Dorsolateral prefrontal cortex (tissue), 122 donors: ENCODE measurements at places on chromosomes 5 and 9.

DNA sequence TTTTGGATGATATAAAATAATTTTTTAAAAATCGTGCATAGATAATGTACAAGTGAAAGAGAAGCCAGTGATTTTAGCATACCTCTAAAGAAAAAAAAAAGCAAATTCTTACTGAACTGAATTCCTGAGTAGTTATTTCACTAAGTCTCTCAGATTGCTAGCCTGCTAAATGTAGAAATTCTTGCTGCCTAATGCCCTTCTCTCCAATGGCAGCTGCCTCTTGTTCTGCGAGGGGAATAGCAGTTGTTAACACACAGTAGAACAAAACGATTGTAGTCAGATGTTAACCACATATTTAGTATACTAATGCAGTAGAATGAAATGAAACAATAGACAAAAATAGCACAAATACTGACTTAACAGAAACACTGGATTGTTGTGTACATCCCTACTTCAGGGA is 26.8 kb downstream of the SMAD5 start:
- no peak for DNase-seq

- DNase-seq = peak; percentile 62
Measured at GRCh38 chr5:59790776-59791475, 102.6 kb downstream of the PDE4D start.

DNA sequence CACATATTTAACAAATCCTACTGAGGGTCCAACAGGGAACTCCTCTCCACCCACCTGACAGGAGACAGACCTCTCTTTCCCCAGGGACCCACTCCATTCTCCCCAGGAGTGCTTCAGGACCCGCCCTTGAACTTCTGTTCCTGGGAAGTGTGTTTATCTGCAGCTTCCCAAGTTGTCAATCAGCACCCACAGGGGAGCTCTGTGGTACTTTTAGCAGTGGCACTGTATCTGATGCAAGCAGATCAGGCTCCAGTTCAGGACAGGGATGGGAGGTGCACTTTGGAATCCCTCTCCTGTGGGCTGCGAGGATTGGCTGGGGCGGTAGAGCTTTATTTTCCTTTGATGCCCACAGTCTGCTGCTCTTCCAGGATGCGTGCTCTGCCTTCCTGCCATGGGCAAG is 8.7 kb downstream of the GALNT10 start:
- no peak for DNase-seq

DNA sequence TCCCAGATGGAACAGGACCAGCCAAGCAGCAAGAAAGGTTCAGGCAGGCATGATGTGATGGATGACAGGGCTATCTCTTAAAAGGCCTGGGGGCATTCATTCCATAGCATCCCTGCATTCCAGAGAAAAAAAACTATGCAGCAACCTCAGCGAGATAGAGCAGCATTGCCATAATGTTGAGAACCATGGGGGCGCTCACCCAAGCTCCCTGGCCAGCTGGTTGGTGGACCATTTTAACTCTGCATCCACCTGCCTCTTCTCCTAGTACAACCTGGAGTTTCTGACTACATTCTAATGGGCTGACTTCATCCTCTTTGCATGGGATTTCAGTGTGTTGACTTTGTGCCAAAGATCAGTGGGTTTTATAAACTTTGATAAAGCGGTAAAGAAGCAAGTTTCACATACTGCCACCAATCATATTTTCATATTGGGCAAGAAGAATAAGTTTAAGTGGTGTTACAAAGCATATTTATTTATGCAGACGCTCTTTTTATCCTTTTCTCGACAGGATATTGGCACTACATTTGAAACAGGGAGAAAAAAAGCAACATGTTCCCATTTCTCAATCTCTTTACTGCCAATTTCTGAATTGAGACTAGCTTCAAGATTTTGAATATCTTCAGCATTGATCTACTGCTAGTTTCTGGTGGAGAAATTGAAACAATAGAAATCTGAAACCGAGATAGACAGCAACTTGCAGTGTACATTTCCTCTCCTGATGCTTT is 378.3 kb upstream of the WWC1 start:
- DNase-seq = no peak

GRCh38 chr5:160054831-160055230 is 45.9 kb downstream of the TTC1 start:
- DNase-seq = no peak

DNA sequence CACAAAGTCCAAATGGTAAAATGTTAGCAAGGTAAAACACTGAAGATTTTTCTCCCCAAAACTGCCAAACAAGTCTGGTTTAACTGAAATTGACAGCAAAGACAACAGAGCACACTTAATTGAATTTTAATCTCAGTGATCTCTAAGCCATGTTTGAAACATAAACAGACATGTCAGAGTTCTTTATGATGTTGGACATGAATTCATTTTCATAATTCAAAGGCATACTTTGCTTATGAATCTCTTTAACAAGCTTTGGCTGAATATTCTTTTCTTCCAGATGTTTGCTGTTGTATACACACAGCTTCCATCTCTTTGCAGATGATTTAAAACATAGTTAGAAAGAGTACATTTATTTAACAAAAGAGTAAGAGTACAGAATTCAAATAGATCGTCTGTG is 509.1 kb downstream of the RAB3C start:
- no peak for DNase-seq

DNA sequence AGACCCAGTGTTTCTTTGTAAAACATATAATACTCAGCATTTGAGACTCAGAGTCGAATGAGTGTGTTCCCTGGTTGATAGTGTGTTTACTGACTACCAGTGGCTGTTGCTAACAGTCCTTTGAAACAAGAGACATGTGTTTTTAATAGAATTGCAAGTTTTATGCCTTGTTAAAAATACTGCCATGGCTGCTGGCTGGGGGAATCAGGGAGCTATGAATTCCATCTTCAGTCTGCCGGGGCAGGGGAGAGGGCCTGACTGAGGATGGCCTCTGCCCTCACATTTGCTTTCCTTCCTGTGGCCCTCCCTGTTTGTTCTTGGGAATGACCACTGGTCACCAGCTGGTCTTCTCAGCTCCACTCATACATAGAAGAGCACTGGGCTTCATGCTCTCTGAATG is 63.8 kb downstream of the PDZD2 start:
- DNase-seq = no peak

- no peak for DNase-seq
Measured at GRCh38 chr9:134299883-134300282, 26.4 kb upstream of the RXRA start.

DNA sequence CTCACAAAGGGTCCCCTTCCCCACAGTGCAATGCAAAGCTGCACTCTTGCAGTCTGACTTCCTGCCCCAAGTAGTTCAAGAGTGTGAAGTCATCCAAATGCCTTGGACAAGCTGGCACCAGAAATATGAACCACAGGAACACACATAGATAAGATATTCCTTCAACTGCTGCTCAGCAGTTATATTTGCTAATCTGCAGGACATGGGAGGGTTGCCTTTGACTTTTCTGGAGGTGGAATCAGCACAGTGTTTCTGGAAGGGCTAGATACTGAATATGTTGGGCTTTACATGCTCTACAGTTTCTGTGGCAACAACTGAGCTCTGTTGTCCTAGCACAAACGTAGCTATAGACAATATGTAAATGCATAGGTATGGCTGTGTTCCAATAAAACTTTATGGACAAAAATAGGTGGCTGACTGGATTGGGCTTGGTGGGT is 96.7 kb upstream of the PCA3 start:
- no peak for DNase-seq

DNA sequence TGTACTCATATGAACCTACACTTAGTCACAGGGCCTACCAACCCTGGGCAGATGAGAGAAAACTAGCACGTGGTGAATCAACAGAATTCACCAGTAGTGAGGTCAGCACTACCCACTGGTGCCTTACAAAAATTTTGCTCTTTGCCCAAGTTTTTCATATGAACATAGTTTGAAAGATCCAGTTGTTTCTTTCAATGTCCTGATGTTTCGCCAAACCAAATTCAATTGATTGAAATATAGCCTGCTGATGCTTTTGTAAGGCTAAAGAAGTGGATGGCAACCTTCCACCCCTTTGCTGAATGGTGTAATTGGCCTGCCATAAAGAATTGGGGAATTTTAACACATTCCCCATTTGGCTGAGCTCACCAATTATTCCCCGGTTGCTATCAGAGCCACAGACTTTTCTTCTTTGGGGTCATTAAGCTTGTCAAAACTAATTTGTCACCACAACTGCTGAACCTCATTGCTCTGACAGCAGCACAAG is 339.2 kb downstream of the GLIS3 start:
- DNase-seq = no peak

DNA sequence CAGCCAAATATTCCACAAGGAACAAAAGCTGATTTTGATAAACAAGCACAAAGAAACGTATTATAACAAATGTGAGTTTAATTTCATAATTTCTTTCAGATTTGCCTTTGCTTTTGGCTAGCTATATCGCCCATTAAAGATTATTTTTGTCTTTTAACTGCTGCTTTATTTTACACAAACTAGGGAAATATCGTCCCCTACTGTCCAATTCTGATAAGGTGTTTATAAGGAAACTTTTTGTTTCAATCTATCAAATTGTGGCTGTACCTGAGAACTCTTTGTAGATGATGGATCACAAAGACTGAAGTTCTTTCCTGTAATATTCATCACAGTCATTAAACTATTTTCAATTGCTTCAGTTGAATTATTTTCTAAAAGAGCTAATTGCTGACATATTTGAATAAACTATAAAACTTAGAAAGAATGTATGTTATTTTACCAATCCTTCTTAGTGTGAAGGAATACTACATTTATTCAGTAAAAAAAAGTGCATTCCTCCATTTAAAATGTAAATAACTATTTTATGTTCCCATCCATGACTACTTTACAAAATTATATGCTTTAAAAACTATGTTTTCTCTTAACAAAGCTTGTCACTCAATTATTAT is 431.3 kb upstream of the ITGA1 start:
- DNase-seq = no peak

DNA sequence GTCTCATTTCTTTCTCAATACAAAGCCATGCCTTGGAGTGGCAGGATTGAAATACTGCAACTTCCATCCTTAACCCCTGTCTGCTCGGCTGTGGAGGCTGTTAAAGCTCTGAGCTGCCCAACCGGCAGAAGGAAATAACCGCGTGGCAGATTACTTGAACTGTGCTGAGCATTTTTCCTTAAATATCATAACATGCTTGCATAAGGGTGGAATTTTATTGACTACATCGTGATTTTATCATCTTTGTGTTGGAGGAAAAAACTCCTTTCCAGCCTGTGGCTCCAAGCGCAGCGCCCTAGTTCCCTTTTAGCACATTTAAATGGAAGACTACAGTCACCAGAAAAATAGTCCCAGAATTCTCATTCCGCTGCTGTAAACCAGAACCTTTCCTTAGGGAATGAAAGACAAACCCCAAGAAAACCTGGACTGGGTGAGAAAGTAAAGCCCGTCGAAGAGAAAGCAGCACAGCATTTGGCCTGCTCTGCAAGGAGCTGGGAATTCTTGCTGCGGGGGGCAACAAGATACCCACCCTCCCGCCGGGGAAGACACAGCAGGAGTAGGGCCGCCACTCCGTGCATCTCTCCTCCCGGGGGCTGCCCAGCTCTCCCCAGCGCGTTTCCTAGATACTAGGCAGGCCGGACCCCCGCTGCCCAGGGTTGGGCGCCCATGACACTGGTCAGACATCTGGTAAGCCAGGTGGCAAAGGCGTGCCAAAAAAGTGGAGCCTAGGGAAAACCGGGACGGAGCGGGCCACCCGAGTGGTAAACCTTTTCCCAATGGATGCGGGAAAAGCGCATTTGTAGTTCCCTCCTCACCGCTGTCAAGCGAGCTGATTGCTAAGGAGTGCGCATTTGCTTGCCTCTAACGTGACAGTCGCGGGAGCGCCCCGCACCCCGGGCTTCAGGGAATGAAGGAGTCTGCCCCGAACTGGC is 1.3 kb downstream of the SHC3 start:
- no peak for DNase-seq

DNA sequence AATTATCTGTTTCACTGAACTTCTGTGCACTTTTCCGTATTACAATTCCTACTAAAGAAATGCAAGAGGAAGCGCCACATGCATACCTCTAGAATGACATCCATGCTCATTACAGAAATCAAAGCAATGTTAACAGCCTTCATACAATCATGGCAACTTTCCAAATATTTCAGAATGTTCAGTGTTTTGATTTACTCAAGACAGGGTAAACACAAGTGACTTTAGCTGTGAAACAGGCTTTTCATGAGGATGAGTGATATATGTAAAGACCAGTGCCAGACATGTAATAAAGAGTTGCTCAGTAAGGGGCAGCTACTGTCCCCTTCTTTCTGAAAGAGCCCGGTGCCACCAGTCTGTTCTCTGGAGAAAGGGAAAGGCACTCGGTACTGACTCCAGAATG is 4.7 kb downstream of the BOD1 start:
- no peak for DNase-seq

DNA sequence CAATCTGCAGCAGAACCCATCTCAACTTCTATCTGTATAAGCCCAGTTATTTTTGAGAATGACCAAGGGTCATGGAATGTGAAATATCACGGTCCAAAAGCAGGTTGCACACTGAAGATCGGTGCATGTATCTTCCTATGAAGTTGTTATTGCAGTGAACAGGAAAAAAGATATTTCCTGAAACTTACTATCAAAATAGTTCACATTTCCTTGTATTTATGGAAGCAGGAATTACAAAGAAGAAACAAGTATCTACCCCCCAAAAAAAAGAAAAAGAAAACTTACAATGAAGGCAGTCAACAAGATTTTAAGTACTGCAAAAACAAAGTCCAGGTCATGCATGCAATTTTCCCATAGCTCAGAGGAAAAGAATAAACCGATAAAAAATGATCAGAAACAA is 70.0 kb downstream of the MPDZ start:
- DNase-seq = no peak
